ENCODE measurements at places on chromosomes 3 and 15. TPM values are rescaled to one million over a fixed set of nuclear protein-coding genes. Genes with fewer than 3 reads are reported as not detected.

The CACNA2D2 gene
- total RNA-seq: 0.58 TPM

The GOLGA8S gene
- not detected for total RNA-seq

The GNAT1 gene
- not detected for total RNA-seq

The AHSG gene
- 1.2 TPM for total RNA-seq

The CASR gene
- not detected for total RNA-seq

The ST3GAL6 gene
- not detected for total RNA-seq

The POMGNT2 gene
- 13.1 TPM for total RNA-seq

The COL8A1 gene
- 0.07 TPM for total RNA-seq

The SEMA5B gene
- not detected for total RNA-seq

The P2RY12 gene
- total RNA-seq: not detected

The CCDC66 gene
- 22.6 TPM for total RNA-seq

The STXBP5L gene
- total RNA-seq: not detected

The CCDC39 gene
- not detected for total RNA-seq

The SNTN gene
- not detected for total RNA-seq

The ZSCAN2 gene
- 6.8 TPM for total RNA-seq

The GOLGA8T gene
- total RNA-seq: not detected

The ZNF609 gene
- total RNA-seq: 38.7 TPM

The RPL32 gene
- total RNA-seq: 2,738 TPM

The GATM gene
- total RNA-seq: 0.58 TPM

The THSD4 gene
- total RNA-seq: 0.04 TPM

The CELF6 gene
- not detected for total RNA-seq

The TEX55 gene
- not detected for total RNA-seq

The PPP4R2 gene
- 43.1 TPM for total RNA-seq

The LRRC49 gene
- total RNA-seq: not detected

The TGM5 gene
- total RNA-seq: not detected
